ENCODE measurements at places on chromosomes 16 and 17.
A peak's percentile ranks its signal among the peaks of the same experiment; 100 is the strongest.

DNA sequence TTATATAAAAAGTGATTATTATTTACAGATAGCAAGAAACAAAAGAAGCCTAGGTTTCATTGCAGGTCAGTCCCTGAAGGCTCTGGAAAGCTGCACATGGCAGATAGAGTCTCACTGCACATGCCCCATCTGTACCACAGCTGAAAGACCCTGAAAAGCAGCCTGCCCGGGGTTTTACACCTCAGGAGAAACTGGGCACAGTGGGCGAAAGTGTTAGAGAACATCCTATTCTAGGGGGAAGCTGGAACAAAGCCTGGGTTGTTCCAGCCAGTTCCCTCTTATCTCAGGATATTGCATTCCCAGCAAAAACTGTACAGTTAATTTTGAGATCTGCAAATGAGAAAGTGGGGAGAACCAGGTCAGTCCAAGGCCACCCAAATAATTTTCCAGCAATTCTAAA, 419.7 kb downstream of the CNTNAP4 start:
- no peak for DNase-seq

- no peak for DNase-seq
Observed at GRCh38 chr17:71057448-71057847, 888.1 kb downstream of the KCNJ2 start.

- DNase-seq = peak; percentile 28
Observed at GRCh38 chr16:53282975-53283946, 151.0 kb upstream of the RBL2 start.

GRCh38 chr16:2465653-2466415, 5.3 kb upstream of the NTN3 start:
- no peak for DNase-seq

GRCh38 chr17:41360296-41360995, 9.2 kb downstream of the KRT33B start:
- no peak for DNase-seq

DNA sequence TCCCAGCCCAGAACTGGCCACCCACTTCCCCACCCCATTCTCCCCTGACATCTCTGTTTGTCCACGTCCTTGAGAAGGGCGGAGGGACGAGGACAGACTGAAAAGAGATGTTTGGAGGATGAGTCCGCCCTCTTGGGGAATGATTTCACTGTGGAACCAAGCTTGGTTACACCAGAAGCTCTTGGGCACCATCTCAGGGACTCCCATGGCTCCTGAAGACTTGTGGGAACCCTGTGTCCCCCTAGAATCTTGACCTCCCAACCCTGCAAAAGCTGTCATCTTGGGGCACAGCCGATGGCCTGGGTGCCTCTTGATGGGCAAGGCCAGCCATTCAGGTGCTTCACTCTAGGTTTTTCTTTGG, 25.9 kb upstream of the LITAF start:
- no peak for DNase-seq

DNA sequence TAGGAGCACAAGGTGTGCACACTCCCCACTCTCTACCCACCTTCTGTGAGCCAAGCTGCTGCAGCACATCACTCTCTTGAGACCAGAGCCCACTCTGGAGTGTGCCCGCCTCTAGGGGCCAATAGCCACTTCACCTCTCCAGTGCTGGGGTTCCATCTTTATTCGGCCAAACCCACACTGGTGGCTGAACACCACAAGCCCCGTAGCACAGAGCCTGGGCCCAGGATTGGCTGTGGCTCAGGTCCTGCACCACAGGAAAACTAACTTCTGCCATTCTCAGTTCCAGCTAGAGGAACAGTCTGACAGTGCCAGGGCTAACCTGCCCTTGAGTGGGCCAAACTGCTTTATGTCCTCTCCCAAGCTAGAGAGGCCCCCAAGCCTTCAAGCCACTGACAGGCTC, 111.0 kb upstream of the TOX3 start:
- no peak for DNase-seq

DNA sequence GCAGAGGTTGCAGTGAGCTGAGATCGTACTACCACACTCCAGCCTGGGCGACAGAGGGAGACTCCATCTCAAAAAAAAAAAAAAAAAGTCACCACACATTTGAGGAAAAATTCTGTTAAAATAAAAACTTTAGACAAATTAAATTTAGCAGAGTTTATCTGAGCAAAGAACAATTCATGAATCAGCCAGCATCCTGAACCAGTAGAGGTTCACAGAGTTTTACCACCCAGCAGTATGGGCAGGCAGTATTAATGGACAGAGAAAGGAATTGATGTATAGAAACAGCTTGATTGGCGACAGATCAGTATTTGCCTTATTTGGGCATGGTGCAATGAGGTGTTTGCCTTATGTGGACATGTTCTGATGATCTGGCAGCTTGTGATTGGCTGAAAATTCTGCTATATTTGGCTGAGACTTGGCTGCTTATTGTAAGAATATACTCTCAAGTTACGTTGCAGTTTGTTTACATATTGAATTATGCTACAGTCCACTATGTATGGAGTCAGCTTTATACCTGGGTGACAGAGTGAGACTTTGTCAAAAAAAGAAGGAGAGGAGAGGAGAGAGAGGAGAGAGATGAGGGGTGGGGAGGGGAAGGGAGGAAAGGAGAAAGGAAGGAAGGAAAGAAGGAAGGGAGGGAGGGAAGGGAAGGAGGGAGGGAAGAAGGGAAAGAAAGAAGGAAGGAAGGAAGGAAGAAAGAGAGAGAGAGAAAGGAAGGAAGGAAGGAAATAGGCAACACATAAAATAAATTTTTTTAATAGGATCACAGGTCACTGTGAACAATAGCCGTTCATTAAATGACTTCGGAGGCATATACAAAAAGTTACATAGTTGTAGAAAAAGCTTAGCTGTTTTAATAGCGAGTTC, 14.6 kb downstream of the ABCC3 start:
- no peak for DNase-seq

DNA sequence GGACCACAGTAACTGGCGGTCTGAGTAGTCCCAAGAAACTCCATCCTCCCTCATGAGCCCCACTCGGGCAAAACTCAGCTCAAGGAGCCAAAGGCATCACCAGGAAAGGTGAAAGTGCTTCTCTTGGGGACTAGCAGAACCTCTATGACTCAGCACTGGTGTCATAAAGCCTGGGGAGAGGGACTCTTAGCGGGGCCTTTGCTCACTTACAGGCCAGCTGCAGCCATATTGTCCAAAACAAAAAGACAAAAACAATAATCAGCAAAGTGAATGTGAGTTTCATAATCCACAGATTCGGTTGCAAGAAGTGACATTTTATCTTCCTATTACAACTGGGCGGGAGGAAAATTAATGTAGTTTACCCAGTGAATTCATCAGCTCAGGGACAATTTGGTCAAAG, at the start of gene TEKT5:
TSS of gene TEKT5 (minus strand) at position 101 of the 400 bp plus-strand sequence. CDS start at position 44, 57 bp downstream.
- DNase-seq = no peak

DNA sequence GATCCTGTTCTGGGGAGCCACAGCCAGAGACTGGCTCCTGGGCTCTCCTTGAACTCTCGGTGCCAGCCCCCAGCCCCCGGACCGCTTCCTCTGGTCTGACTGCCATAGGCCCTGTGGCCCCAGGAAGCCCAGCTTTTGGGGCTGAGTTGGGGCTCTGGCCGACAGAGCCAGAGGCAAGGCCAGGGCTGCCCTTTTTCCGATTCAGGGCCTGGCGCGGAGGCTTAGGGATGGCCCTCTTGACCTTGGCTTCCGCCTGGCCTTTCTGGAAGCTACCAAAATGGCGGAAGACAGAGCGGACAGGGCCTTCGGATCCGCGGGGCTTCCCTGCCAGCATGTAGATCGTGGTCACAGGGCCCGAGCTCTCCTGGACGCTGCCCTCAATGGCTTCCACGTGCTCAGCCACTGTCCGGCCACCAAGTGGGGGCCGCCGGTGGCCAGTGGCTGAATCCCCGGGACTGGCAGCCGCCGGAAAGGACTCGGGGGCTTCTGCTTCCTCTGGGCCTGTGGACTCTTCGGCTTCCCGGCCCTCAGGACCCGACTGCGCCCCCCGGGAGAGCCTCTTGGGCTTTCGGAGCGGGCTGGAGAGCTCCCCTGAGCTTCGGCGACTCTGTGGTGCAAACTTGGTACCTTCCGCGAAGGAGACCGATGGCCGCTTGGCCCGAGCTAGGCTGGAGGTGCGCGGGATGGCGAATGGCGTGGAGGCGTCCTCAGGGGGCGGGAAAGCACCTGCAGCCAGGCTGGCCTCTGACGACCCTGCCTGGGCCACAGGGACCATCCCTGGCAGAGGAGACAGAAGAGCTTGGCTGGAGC, 6.4 kb upstream of the SLC43A2 start:
- no peak for DNase-seq

- DNase-seq = no peak
Observed at GRCh38 chr16:17213974-17214373, 256.8 kb downstream of the XYLT1 start.

- no peak for DNase-seq
Observed at GRCh38 chr17:44794851-44795413, 35.2 kb downstream of the GJC1 start.

- no peak for DNase-seq
Observed at GRCh38 chr16:88763502-88764053, 21.4 kb downstream of the PIEZO1 start.

- DNase-seq = no peak
Observed at GRCh38 chr17:65544672-65545071, 16.8 kb downstream of the AXIN2 start.

GRCh38 chr16:74560912-74561311, 46.0 kb downstream of the GLG1 start:
- DNase-seq = no peak

GRCh38 chr16:56288019-56288418, 96.7 kb downstream of the GNAO1 start:
- DNase-seq = no peak

DNA sequence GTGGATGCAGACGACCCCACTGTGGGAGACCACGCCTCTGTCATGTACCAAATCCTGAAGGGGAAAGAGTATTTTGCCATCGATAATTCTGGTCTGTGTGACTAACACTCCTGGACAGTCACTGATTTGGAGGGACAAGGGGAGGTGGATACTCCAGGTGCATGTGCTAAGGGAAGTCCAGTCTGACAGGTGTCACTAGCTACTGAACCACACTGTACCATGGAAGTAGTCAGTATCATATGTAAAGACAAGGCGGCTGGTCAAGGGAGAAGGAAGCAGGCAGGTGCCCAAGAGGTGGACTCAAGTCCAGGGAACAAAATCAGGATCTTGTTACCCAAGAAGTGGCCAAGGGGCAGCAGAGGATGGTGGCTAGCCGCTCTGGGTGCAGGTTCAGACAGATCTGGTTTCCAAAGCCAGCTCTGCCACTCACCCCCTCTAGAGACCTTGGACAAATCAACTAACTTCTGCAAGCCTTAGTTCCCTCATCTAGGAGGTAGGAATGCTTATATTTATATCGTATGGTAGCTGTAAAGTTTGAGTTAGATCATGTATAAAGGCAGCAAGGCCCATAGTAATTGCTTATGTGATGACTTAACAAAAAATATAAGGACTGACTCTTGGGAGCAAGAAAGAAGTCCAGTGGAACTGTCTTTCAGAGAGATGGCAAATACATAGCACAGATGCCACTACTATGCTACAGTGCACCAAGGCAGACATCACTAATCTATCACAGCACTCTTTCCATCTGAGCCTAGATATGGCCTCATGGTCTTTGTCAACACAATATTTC, 22.1 kb downstream of the CDH5 start:
- DNase-seq = no peak

DNA sequence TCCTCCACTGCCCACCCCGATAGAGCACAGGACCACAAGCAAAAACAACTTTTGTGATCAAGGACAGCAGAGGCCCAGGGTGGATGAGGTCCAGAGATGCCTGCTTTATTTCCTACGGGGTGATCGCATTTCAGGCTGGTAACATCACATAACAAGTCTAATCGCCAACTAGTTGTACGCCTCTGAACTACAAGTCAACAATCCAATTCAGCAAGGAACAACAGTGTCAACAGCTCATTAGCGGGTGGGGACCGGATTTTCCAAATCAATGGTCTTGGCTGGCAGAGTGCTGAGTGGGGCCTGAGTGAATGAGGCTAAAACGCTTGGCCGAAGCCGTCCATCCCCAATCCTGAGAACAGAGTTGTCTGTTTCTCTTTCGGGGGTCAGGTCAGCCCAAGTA, 17.1 kb downstream of the MRM3 start:
- no peak for DNase-seq

DNA sequence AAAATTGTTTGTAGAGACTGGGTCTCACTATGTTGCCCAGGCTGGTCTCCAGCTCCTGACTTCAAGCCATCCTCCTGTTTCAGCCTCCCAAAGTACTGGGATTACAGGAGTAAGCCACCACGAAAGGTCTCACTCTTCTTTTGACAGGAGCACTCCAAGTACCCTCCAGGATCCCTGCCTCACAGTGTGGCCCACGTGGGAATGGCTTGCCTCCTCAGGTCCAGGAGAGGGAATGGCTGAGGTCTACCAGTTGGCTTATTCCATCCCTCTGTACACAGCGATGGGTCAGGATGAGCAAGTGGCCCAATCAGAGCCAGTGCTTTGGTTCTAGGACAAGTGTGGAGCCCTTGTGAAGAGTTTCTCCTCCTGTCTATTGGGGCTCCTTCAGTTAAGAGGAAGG, 73.7 kb upstream of the ZNF423 start:
- no peak for DNase-seq

DNA sequence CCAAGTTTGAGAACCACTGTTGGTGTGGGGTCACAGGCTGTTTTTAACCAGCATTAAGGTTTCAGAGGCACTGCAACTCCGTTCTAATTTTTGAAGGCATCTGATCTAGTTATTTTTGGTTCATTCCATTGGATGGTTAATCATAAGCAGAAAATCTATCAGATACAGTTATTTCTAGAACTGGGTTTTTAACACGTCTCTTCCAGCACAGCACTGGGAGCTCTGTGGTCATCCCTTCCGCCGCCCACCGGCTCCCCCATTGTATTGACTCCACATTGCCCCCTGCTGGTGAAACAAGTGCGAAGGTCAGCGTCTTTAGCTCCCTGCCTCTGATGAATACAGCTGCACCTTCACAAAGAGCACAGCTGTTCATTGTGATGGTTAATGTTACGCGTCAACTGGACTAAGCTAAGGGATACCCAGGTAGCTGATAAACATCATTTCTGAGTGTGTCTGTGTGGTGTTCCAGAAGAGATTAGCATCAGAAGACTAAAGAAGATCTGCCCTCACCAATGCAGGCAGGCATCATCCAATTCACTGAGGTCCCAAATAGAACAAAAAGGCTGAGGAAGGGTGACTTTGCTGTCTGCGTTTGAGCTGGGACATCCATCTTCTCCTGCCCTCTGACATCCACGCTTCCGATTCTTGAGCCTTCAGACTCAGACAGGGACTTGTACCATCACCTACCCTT, 8.5 kb downstream of the CCL18 start:
- DNase-seq = peak; percentile 65

GRCh38 chr17:62101090-62101489, 36.0 kb upstream of the MED13 start:
- DNase-seq = no peak

DNA sequence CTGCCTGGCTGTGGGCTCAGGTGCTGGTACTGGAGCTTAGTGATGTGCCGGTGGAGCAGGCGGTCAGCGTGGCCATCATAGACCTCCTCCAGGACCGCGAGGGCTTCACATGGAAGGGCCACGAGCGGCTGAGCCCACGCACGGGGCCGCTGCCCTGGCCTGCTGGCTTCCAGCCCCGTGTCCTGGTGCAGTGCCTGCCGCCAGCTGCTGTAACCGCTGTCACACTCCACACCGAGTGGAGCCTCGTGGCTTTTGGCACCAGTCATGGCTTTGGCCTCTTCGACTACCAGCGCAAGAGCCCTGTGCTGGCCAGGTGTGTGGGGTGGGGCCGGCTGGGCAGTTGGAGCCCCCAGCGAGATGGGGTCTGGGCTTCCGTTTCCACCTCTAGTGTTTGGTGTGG, 12.0 kb downstream of the LLGL1 start:
- DNase-seq = no peak
